HEK293T (cell line): ENCODE measurements at places on chromosomes 5 and 9.
A peak's percentile ranks its signal among the peaks of the same experiment; 100 is the strongest.

DNA sequence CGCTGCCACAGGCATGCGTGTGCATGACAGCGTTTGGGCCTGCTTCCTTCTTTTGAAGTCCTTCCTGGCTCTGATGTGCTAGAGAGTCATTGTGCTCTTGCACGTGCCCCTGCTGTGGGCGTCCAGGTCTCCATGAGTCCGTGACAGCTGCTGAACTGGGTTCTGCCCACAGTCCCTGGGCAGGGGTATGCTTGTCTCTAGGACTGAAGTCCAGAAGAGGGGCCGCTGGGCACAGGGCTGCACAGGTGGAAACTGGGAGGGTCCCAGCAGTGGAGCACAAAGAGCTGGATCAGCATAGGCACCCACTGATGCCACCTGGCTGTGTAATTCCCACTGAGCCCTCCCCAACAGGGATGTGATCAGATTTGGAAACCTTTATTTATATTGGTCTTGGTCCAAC is 169.4 kb downstream of the IRX2 start:
- no peak for DNase-seq

GRCh38 chr9:107409581-107410389 is 79.8 kb downstream of the KLF4 start:
- no peak for DNase-seq

GRCh38 chr5:56270058-56270457 is 36.9 kb upstream of the ANKRD55 start:
- DNase-seq: no peak

- no peak for DNase-seq
Measured at GRCh38 chr5:177985430-177986040, 10.5 kb downstream of the PROP1 start.

DNA sequence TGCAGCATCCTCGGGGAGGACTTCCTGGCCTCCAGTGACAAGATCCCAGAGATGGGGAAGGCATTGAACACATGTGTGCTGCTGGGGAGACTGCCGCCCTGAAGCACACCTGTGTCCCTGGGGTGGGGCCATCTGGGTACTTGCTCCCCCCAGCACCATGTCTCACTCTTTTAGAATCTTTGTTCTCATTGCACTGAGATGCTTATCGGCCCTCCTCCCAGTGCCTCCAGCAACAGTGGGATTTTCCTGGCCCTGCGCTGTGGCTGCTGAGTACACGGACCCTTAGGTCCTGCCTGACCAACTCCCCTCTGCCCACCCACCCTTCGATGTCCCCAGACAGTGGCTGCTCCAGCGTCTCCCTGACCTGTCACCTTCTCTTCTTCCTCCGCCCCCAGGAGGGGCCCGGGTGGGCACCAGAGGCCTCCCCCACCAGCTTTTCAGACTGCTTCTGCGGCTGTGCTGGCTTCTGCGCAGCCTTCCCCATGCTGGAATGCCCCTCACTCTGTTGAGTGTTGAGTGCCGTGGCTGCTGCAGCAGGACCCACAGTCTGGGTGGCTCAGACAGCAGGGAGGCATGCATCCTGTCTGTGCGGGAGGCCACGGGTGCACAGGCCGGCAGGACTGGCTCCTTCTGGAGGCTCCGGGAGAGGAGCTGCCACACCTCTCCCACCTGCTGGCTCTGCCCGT is 145.9 kb upstream of the IRX2 start:
- DNase-seq: no peak

GRCh38 chr9:24572406-24572805 is 26.7 kb upstream of the IZUMO3 start:
- DNase-seq: no peak

GRCh38 chr5:140835622-140836510 is 1.8 kb downstream of the PCDHA7 start:
- DNase-seq: no peak

GRCh38 chr5:69451941-69452647 is 37.2 kb downstream of the MARVELD2 start:
- no peak for DNase-seq

GRCh38 chr5:169970339-169970738 is 10.0 kb downstream of the INSYN2B start:
- no peak for DNase-seq

GRCh38 chr5:50476549-50476948 is 35.5 kb upstream of the EMB start:
- DNase-seq: no peak

GRCh38 chr5:152514827-152515397 is 109.8 kb upstream of the NMUR2 start:
- DNase-seq: peak; percentile 15

GRCh38 chr5:93476251-93476742 is 104.7 kb downstream of the NR2F1-AS1 start:
- DNase-seq: no peak

GRCh38 chr5:100855937-100856430 is 47.1 kb downstream of the ST8SIA4 start:
- no peak for DNase-seq

DNA sequence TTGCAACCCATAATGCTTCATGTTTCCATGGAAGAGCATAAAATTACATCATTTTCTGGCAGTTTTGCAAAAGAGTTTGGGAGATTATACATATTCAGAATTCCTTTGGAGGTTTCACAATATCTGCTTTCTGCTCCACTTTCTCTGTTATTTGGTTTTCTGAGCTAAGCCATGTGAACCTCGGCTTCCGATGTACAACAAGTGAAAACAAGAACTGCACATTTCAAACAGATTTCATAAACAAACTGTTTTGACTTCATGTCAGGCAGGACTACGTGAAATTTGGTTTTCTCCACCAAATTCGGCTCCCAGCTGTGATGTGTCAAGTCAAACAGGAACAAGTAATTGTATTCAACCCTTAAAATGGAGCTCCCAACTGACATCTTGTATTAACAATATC is 609.8 kb downstream of the IRX1 start:
- DNase-seq: no peak

GRCh38 chr9:112065806-112066606 is 109.1 kb downstream of the SUSD1 start:
- peak; percentile 31 for DNase-seq

GRCh38 chr5:36600917-36601527 is 5.4 kb upstream of the SLC1A3 start:
- no peak for DNase-seq

- DNase-seq: no peak
Measured at GRCh38 chr5:152701305-152701949, 296.3 kb upstream of the NMUR2 start.
